T-helper 17 cell (primary cell): ENCODE measurements at places on chromosomes 2 and 18.

- no peak for DNase-seq
Measured at GRCh38 chr2:157168501-157168900, 89.0 kb upstream of the GALNT5 start.

GRCh38 chr2:54983345-54984220 is 66.7 kb downstream of the RTN4 start:
- DNase-seq: no peak

GRCh38 chr18:23105581-23106219 is 29.6 kb upstream of the CABLES1 start:
- no peak for DNase-seq

GRCh38 chr18:41996020-41996419 is 41.0 kb downstream of the PIK3C3 start:
- DNase-seq: no peak

GRCh38 chr2:170715932-170716777 is 1.0 kb downstream of the SP5 start:
- no peak for DNase-seq
